ENCODE measurements at places on chromosomes 5 and 9.
A peak's percentile ranks its signal among the peaks of the same experiment; 100 is the strongest.

- no peak overlapping the region for H3K27ac ChIP-seq
- no peak overlapping the region for H3K4me3 ChIP-seq
Observed at GRCh38 chr9:2502760-2503159, 118.8 kb upstream of the VLDLR start.

GRCh38 chr9:120252248-120252647 is 327.7 kb downstream of the CDK5RAP2 start:
- no peak overlapping the region for H3K27ac ChIP-seq
- H3K4me3 ChIP-seq, result no peak overlapping the region
- no peak for ATAC-seq
- H3K4me1 ChIP-seq, result no peaks in the 10 kb centered on the region
- H3K27me3 ChIP-seq, result peaks cover 17% of the 10 kb centered on the region

- no peak overlapping the region for H3K4me3 ChIP-seq
- peaks cover 9% of the 10 kb centered on the region for H3K27me3 ChIP-seq
- ATAC-seq, result no peak
- no peaks in the 10 kb centered on the region for H3K4me1 ChIP-seq
Observed at GRCh38 chr5:69010476-69010875, 83.3 kb upstream of the SLC30A5 start.

- H3K27ac ChIP-seq, result no peak overlapping the region
- no peak for ATAC-seq
Observed at GRCh38 chr5:55904152-55904551, 53.0 kb downstream of the IL31RA start.

DNA sequence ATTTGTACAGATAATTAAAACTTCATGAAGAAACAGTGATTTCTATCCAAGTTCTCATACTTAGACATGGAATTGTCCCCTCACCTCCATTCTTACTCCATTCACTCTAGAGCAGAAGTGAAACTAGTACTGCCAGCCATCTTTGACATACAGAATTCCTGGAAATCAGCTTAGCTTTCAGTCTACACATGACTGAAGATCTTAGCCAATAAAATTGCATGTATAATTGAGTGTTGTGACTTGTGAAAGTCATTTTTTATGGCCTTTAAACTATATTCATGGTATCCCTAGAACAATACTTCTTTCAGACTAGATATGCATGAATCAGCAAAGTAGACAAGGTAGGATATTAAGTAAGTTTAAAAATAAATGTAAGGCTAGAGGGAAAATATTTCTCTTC is 705.2 kb upstream of the ZNF608 start:
- ATAC-seq, result no peak
- H3K4me1 ChIP-seq, result no peaks in the 10 kb centered on the region
- H3K4me3 ChIP-seq, result no peak overlapping the region
- no peaks in the 10 kb centered on the region for H3K27me3 ChIP-seq

- H3K27me3 ChIP-seq, result peaks cover 8% of the 10 kb centered on the region
- ATAC-seq, result no peak
- no peak overlapping the region for H3K27ac ChIP-seq
- H3K4me1 ChIP-seq, result no peaks in the 10 kb centered on the region
Observed at GRCh38 chr9:120267929-120268328, 312.0 kb downstream of the CDK5RAP2 start.

- H3K27me3 ChIP-seq, result no peaks in the 10 kb centered on the region
- H3K4me3 ChIP-seq, result no peak overlapping the region
- H3K4me1 ChIP-seq, result no peaks in the 10 kb centered on the region
- ATAC-seq, result no peak
- no peak overlapping the region for H3K27ac ChIP-seq
Observed at GRCh38 chr9:81621118-81621517, 68.2 kb downstream of the TLE1 start.

- H3K4me3 ChIP-seq, result no peak overlapping the region
- no peaks in the 10 kb centered on the region for H3K4me1 ChIP-seq
- no peak for ATAC-seq
- peaks cover 8% of the 10 kb centered on the region for H3K27me3 ChIP-seq
Observed at GRCh38 chr9:4106081-4106759, 193.6 kb downstream of the GLIS3 start.

- H3K27me3 ChIP-seq, result peaks cover 7% of the 10 kb centered on the region
- no peak overlapping the region for H3K4me3 ChIP-seq
- no peak overlapping the region for H3K27ac ChIP-seq
- ATAC-seq, result no peak
- no peaks in the 10 kb centered on the region for H3K4me1 ChIP-seq
- H3K36me3 ChIP-seq, result no peaks in the 10 kb centered on the region
Observed at GRCh38 chr5:74272024-74272775, 368.3 kb downstream of the ENC1 start.

DNA sequence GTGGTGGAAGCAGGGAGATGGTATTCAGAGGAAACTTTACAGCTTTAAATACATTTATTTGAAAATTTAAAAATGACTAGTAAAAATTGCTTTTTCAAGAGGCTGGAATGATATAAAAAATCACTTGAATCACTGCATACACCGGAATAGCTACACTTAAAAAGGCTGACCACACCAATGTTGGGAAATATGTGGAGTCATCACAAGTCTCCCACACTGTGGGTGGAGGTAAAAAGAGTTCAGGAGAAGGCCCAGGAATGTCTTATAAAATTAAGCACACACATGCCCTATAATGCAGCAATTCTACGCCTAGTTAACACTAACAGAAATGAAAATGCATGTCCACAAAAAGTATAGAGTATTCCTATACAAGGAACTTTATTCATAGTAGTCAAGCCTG is 198.1 kb downstream of the ROR2 start:
- H3K4me3 ChIP-seq, result no peak overlapping the region
- no peaks in the 10 kb centered on the region for H3K36me3 ChIP-seq
- H3K27me3 ChIP-seq, result peaks cover 7% of the 10 kb centered on the region
- no peak overlapping the region for H3K27ac ChIP-seq
- no peak for ATAC-seq

GRCh38 chr5:2685651-2686272 is 65.7 kb downstream of the IRX2 start:
- no peak overlapping the region for H3K27ac ChIP-seq
- no peak overlapping the region for H3K4me3 ChIP-seq
- H3K36me3 ChIP-seq, result no peaks in the 10 kb centered on the region
- ATAC-seq, result no peak
- H3K4me1 ChIP-seq, result no peaks in the 10 kb centered on the region
- no peaks in the 10 kb centered on the region for H3K27me3 ChIP-seq

GRCh38 chr9:82722051-82722450 is 340.9 kb downstream of the RASEF start:
- H3K4me3 ChIP-seq, result no peak overlapping the region
- H3K36me3 ChIP-seq, result no peaks in the 10 kb centered on the region

- no peak overlapping the region for H3K27ac ChIP-seq
- H3K27me3 ChIP-seq, result peaks cover 3% of the 10 kb centered on the region
- H3K4me3 ChIP-seq, result no peak overlapping the region
- no peak for ATAC-seq
Observed at GRCh38 chr5:39638813-39639212, 214.0 kb upstream of the DAB2 start.

- no peaks in the 10 kb centered on the region for H3K36me3 ChIP-seq
- H3K4me3 ChIP-seq, result no peak overlapping the region
- ATAC-seq, result no peak
Observed at GRCh38 chr5:172417983-172418630, 36.2 kb downstream of the SH3PXD2B start.

GRCh38 chr5:15571081-15571480 is 71.1 kb downstream of the FBXL7 start:
- H3K4me1 ChIP-seq, result no peaks in the 10 kb centered on the region
- no peak overlapping the region for H3K4me3 ChIP-seq
- no peaks in the 10 kb centered on the region for H3K36me3 ChIP-seq
- H3K27me3 ChIP-seq, result no peaks in the 10 kb centered on the region
- no peak overlapping the region for H3K27ac ChIP-seq

GRCh38 chr9:134055981-134056461 is 11.8 kb downstream of the BRD3 start:
- H3K36me3 ChIP-seq, result peaks cover 16% of the 10 kb centered on the region
- H3K4me1 ChIP-seq, result no peaks in the 10 kb centered on the region
- H3K27me3 ChIP-seq, result no peaks in the 10 kb centered on the region
- H3K4me3 ChIP-seq, result no peak overlapping the region
- ATAC-seq, result no peak

GRCh38 chr9:15433661-15434060 is 11.0 kb downstream of the SNAPC3 start:
- H3K27ac ChIP-seq, result no peak overlapping the region
- H3K4me1 ChIP-seq, result peaks cover 23% of the 10 kb centered on the region
- peaks cover 97% of the 10 kb centered on the region for H3K36me3 ChIP-seq
- H3K4me3 ChIP-seq, result no peak overlapping the region

- ATAC-seq, result no peak
- H3K27me3 ChIP-seq, result no peaks in the 10 kb centered on the region
- no peaks in the 10 kb centered on the region for H3K36me3 ChIP-seq
- peak overlapping the region; percentile 36 for H3K27ac ChIP-seq
- H3K4me3 ChIP-seq, result no peak overlapping the region
Observed at GRCh38 chr9:123216251-123216797, 52.1 kb downstream of the STRBP start.

GRCh38 chr9:120394058-120394669 is 185.8 kb downstream of the CDK5RAP2 start:
- peaks cover 14% of the 10 kb centered on the region for H3K4me1 ChIP-seq
- peak; percentile 93 for ATAC-seq
- H3K27ac ChIP-seq, result peak overlapping the region; percentile 60
- H3K27me3 ChIP-seq, result no peaks in the 10 kb centered on the region

GRCh38 chr5:93904917-93905316 is 163.5 kb upstream of the POU5F2 start:
- no peaks in the 10 kb centered on the region for H3K27me3 ChIP-seq
- H3K27ac ChIP-seq, result no peak overlapping the region
- no peak overlapping the region for H3K4me3 ChIP-seq
- ATAC-seq, result no peak
- no peaks in the 10 kb centered on the region for H3K36me3 ChIP-seq
- H3K4me1 ChIP-seq, result no peaks in the 10 kb centered on the region

GRCh38 chr5:96817506-96817905 is 9.8 kb upstream of the ERAP1 start:
- H3K36me3 ChIP-seq, result no peaks in the 10 kb centered on the region
- H3K27ac ChIP-seq, result peak overlapping the region; percentile 94

- no peak for ATAC-seq
- no peak overlapping the region for H3K4me3 ChIP-seq
- no peaks in the 10 kb centered on the region for H3K36me3 ChIP-seq
- H3K4me1 ChIP-seq, result no peaks in the 10 kb centered on the region
Observed at GRCh38 chr5:37810311-37810710, 29.5 kb downstream of the GDNF start.

GRCh38 chr5:96404191-96404867 is 28.7 kb downstream of the PCSK1 start:
- no peaks in the 10 kb centered on the region for H3K4me1 ChIP-seq
- no peak overlapping the region for H3K27ac ChIP-seq
- H3K27me3 ChIP-seq, result no peaks in the 10 kb centered on the region
- no peak for ATAC-seq
- H3K4me3 ChIP-seq, result no peak overlapping the region
- no peaks in the 10 kb centered on the region for H3K36me3 ChIP-seq

DNA sequence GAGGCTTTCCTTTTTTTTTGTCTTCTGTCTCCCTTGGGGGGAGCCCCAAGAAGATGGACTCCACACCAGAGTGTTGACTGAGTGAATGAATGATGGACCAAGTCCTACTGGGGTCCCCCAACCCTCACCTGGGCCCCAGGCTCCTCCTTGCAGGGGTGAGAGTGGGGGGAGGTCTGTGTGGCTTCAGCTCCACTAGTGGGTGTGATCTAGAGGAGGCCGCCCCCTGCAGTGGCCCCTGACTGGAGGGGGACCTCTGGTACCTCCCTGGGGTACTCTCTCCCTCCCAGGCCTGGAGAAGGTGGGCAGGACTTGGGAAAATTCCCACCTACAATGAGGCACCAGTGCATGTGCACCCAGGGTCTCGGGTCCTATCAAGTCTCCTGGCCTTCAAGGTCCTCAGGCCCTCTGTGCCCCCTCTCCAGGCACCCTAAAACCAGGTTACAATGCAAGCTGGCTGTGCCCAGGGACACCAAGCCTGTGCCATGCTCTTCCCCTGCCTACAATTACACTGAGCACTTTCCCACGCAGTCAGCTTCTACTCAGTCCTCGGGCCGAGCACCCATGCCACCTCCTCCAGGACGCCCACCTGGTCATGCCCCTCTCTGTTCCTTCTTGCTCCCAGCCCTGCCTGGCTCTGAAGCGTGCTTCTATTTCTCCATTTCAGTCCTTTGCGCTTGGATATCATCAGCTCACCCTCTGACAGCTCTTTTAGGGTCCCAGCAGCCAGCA is 117.2 kb upstream of the PHYKPL start:
- no peaks in the 10 kb centered on the region for H3K4me1 ChIP-seq
- H3K27ac ChIP-seq, result no peak overlapping the region
- no peaks in the 10 kb centered on the region for H3K36me3 ChIP-seq
- peaks cover 8% of the 10 kb centered on the region for H3K27me3 ChIP-seq

GRCh38 chr9:17291766-17292165 is 156.9 kb downstream of the CNTLN start:
- no peaks in the 10 kb centered on the region for H3K27me3 ChIP-seq
- no peak overlapping the region for H3K4me3 ChIP-seq
- no peaks in the 10 kb centered on the region for H3K4me1 ChIP-seq
- no peaks in the 10 kb centered on the region for H3K36me3 ChIP-seq
- no peak for ATAC-seq
- no peak overlapping the region for H3K27ac ChIP-seq

GRCh38 chr9:126532951-126533925 is 80.5 kb upstream of the LMX1B start:
- no peak overlapping the region for H3K4me3 ChIP-seq
- ATAC-seq, result no peak
- H3K27me3 ChIP-seq, result peaks cover 18% of the 10 kb centered on the region
